ENCODE measurements at places on chromosomes 3 and 15.

GRCh38 chr3:129424185-129424841 lies 4.1 kb downstream of the EFCAB12 start:
- DNase-seq: no peak

DNA sequence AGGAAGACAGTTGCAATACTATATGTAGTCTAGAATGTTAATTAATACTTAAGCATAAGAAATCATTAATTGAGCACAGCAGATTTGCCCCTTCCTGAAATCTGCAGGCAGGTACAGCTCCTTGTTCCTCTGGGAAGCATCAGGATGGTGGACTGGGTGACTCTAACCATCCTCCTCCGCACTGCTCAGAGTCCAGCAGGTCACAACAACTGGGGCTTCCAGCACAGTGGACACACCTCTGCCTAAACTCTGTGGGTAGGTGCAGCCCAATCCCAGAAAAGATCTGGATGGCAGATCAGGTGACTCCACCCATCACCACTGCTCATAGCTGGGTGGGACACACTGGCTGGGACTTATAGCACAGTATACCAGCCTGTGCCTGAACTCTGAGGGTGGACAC lies 189.9 kb upstream of the TMCO5A start:
- no peak for DNase-seq

- no peak for DNase-seq
Observed at GRCh38 chr3:194757647-194758061, 72.0 kb downstream of the FAM43A start.

DNA sequence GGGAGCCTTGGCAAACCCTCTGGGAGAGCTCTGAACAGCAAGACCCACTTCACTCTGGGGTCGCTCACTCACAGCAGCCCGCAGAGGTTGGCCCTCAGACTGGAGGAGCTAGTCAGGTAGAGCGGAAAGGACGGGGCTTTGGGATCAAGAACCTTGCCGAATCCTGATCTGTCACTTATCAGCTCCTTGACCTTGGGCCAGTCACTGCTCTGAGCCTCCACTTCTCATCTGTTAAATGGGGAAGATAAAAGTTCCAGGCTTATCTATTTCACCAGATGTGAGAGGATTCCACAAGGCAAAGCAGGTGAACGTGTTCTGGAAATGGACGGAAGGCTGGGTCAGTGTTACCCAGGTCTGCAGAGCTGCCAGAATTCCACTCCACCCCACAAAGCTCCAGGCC lies 29.4 kb downstream of the SEMA5B start:
- DNase-seq: no peak

DNA sequence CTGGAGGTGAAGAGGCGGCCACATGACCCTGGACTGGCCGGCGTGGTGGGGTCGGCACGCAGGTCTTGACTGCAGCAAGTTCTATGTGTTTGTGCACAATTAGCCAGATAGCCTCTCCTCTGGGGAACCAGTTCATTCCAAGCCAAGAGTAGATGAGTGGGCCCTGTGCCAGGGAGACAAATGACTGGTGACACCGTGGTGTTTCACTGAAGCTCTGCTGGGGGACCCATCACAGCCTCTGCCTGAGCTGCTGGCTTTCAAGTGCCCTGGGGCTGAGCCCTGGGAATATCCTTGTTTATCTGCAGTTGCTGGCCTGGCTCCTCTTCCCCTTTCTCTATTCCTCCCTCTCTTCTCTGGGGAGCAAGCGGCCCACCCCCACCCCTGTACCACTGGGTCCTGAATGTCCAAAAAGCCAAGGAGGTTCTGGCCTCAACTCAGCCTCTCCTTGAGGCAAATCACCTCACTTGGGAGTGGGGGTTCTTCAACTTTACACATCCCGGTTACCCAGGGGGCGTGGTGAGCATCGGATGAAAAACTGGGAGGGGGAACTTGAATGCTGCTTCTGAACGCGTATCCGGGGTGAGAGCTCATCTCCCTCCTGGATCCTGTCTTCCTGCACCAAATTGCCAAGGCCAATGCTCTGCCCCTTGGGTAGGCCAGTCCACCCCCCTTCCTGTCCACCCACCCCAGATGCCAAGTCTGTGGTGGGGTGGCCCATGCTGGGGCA lies 199.6 kb upstream of the LYSMD4 start:
- DNase-seq: no peak

DNA sequence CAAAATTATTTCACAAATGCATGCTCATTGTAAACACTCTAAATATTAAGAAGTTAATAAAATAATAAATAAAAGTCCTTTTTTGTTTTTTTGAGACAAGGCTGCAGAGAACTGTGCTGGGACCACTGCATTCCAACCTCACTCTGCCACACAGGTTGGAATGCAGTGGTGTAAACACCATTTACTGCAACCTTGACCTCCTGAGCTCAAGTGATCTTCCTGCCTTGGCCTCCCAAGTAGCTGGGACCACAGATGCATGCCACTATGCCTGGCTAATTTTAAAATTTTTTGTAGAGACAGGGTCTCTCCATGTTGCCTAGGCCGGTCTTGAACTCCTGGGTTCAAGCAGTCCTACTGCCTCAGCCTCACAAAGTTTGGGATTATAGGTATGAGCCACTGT lies 578.4 kb downstream of the ZIC1 start:
- DNase-seq: no peak

DNA sequence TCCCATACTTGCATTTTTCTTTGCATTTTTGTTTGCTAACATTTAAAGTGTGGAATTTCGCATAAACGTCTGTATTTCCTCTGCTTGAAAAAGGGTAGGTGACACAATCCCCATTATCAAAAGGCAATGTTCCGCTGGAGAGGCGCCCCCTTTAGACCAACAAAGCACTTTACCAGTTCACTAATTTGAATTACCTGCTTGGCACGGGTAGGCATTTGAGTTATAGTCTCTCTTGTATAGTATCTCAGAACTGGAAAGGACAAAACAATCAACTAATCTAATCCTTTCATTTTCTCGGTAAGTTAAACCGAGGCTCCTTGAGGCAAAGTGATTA lies 775 bp upstream of the CCDC39 start:
- no peak for DNase-seq

GRCh38 chr3:159332535-159333099 lies 530.8 kb downstream of the MFSD1 start:
- DNase-seq: no peak

DNA sequence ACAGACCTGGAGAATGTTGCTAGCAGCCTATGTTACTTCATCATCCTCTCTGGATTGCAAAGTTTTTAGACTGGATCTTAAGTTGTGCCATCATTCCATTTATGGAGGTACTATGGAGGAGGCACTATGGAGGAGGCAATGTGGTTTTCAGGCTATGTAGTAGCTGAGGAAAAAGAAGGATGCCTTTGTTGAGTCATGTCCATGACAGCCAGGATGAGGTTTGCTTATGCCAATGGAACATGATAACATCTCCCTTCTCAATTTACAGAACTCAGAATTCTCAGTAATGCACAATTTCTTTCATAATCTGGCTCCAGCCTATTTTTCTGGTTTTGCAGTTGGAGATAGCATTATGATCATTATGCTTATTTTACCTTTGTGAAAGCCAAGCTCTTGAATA lies 65.9 kb upstream of the TMEM108 start:
- no peak for DNase-seq

DNA sequence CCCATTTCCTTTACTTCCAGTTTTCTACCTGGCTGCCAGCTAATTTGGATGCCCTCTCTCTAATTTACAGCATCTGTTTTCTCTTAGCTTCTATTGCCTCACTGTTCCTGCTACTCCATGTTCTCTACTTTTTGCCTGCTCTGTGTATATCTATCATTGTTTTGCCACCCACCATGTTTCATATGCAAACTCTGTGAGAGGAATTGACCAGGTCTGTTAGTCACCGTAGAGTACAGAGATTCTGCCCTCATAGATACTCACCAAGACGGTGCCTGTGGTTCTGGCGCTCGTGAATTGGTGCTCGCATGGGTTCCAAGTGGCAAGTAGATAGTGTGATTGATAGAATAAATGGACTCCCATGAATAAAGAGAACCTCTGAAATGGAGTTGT lies 288.8 kb downstream of the CNTN6 start:
- no peak for DNase-seq

- no peak for DNase-seq
Observed at GRCh38 chr15:53129121-53129904, 339.2 kb upstream of the ONECUT1 start.

- no peak for DNase-seq
Observed at GRCh38 chr3:119628816-119629445, 31.2 kb downstream of the PLA1A start.

GRCh38 chr15:84947947-84948830 lies 33.5 kb upstream of the PDE8A start:
- peak; percentile 89 for DNase-seq

DNA sequence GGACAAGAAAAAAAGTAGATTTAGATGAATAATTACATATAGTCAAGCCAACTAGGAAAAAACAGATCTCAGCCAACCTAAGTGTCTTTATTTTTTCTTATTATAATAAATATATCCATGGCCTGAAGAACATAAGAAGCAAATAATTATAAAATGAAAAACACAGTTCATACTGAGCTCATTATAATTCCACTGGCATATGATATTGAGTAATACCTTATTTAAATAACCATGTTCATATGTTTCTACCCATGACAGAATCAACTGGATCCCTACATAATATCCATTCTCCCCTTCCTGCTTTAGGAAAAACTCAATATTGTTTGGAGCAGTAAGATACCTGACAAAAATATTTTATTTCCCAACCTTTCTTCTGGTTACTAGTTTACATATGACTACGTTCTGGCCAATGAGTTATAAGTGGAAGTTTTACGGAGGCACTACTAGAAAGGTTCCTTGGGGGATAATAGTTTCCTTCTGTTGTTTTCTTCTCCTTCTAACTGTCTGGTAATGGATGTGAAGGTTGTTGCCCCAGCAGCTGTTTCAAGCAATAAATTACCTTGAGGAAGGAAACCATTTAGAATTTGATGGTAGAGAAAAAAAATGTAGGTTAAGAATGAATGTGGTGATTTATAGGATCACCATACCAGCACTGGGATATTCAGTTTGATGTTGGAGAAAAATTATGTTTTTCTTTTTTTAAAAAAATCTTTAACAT lies 184.1 kb upstream of the MBNL1 start:
- no peak for DNase-seq

DNA sequence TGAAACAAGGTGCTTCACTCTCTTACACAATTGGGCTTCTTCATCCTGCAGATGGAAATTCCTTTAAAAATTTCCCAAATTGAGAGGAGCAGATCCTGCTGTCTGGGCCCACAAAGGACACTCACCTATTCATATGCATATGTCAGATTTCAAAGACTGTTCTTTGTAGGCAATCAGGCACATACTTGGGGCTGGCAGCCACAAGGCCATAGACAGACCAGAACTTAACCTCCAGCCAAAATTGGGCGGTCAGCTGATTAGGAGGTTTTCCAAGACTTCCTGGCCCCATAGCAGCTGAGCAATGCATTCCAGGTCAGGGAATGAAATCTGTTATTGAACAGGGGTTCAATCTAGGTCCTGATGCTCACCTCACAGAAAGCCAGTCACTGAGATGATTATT lies 15.0 kb upstream of the HPS3 start:
- DNase-seq: no peak

DNA sequence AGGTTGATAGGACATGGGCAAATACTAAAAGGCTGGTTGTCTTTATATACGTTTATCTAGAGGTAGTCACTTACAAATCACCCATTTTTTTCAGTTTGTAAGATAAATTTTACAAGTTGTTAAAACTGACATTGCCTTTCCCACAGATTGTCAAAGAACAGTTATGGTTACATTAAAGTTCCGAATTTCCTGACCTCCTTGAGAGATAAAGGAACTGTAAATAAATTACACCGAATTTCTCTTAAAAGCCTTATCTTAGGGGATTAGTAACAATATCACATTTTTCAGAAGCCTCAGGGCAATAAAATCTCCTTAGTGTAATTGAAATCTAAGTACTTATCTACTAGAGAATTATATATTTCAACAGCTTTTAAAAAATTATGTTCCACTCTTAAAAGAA lies 49.5 kb downstream of the ZPLD1 start:
- no peak for DNase-seq

DNA sequence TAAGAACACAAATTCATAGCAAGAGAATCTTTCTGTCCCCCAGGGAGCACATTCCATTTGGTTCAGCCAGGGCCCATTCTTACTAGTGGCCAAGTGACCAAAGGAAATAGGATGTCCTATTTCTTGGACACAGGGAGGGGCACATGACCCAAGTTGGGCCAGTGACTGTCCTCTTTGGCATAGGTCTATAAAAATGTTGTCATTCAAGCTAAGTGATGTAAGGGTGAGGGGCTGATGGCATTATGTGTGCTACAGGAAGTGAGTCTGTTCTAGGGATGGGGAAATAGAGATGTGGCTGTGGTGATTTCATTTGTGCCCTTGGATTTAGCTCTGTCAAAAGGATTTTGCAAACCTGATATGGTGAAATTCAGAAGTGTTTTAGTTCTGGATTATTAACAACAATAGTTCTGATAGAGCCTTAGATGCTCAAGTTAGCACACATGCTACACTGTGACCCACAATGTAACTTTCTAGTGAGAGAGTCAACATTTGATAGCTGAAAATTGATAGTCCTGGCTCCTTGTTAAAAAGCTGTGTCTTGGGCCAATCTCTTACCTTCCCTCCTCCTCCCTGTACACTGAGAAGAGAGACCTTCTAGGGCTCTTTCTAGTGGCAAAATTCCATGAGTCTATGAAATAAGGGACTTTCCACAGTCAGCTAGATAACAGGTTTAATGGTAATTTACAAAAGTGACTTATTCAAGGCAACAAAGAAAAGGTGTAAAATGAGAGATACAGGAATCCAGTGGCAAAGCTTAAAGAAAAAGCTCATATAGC lies 117.2 kb downstream of the THRB start:
- no peak for DNase-seq

DNA sequence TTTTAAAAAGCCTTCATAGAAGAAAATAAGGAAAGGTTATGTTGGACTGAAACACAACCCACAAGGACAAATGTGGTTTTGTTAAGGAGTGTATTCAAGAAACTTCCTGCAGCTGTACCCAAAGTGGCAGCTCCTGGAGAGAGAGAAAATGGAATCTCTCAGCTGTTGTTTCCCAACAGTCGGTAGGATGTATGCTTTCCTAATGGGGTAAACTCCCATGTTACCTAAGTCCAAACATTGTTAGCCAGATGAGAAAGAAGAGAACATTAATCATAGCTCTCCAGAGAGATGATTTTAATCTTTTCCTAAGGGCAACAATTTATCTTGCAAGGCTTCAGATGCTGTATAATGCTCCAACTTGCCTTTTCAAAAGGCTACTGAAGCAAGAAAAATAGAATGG lies 22.6 kb upstream of the TEX9 start:
- DNase-seq: no peak

GRCh38 chr3:124768812-124769211 lies 38.6 kb downstream of the UMPS start:
- DNase-seq: no peak

DNA sequence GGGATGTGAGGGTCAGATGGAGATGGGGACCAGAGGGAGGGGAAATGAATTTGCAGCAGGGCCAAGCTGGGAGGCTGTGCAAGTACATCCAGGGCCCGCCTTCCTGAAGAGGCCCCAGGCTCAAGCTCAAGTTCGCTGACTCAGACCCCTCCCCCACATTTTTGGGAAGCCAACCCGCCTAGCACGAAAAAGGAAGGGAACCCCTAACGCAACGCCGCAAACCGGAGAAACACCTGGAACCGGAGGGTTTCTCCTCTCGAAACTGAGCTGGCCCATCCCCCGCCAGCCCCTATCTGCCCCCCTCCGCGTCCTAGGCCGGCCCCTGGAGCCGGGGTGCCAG lies 624 bp downstream of the AP3B2 start:
- DNase-seq: no peak
